ENCODE measurements at places on chromosomes 13 and 19.

DNA sequence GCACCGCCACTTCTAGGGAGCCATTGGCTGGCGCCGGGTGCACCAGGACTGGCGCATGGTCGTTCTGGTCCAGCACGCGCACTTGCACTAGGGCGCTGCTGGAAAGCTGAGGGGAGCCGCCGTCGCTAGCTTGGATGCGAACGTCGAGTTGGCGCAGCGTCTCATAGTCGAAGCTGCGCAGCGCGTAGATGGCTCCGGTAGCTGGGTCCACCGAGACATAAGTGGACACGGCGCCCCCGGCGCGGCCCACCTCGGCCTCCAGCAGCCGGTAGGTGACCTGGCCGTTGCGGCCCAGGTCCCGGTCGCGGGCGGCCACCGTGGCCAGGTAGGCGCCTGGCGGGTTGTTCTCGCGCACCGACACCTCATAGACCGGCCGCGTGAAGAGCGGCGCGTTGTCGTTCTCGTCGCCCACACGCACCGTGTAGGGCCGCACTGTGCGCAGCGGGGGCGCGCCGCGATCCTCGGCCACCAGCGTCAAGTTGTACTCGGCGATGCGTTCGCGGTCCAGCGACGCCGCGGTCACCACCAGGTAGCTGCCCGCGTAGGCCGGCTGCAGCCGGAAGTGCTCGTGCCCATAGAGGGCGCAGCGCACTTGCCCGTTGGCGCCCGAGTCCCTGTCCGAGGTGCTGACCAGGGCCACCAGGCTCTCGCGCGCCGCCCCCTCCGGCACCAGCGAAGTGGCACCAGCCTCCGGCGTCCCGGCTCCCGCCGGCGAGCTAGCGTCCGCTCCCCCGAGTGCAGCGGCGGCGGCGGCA, 1.7 kb downstream of the PCDH8 start:
- DNase-seq, result peak; percentile 79

- peak; percentile 40 for DNase-seq
Observed at GRCh38 chr19:50478901-50479715, 2.5 kb upstream of the GARIN5A start.

DNA sequence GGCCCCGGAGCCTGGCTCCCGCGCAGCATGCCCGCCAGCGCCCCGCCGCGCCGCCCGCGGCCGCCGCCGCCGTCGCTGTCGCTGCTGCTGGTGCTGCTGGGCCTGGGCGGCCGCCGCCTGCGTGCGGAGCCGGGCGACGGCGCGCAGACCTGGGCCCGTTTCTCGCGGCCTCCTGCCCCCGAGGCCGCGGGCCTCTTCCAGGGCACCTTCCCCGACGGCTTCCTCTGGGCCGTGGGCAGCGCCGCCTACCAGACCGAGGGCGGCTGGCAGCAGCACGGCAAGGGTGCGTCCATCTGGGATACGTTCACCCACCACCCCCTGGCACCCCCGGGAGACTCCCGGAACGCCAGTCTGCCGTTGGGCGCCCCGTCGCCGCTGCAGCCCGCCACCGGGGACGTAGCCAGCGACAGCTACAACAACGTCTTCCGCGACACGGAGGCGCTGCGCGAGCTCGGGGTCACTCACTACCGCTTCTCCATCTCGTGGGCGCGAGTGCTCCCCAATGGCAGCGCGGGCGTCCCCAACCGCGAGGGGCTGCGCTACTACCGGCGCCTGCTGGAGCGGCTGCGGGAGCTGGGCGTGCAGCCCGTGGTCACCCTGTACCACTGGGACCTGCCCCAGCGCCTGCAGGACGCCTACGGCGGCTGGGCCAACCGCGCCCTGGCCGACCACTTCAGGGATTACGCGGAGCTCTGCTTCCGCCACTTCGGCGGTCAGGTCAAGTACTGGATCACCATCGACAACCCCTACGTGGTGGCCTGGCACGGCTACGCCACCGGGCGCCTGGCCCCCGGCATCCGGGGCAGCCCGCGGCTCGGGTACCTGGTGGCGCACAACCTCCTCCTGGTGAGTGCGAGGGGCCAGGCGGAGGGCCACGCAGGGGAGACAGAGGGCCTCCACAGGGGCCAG, at the start of gene KL:
KL (plus strand) TSS at position 10 of the 909 bp plus-strand sequence; CDS start at position 28, 18 bp downstream.
- peak; percentile 18 for DNase-seq

DNA sequence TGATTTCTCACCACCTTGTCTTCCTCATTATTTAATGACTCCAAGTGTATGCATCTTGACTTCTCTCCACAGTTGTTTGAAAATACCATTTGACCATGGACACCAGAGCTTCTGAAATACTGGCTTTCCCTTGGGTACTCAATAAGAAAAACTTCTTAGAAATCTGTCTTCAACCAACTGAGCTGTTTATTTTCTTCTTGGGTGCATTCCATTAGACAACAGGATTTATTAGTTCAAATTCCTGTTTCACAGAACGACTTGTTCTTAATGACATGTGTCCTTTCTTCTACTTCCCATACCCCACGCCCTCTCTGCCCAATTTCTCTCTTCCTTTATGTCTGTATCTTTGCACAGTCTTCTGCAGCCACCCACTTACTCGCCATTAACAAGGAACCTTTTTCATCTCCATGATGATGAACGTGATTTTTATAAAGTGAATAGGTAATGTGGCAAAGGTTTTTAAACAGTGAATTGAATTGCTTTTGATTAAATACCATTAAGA, 11.3 kb upstream of the ITM2B start:
- peak; percentile 44 for DNase-seq

GRCh38 chr19:21704320-21704719, 63.1 kb downstream of the ZNF100 start:
- no peak for DNase-seq

DNA sequence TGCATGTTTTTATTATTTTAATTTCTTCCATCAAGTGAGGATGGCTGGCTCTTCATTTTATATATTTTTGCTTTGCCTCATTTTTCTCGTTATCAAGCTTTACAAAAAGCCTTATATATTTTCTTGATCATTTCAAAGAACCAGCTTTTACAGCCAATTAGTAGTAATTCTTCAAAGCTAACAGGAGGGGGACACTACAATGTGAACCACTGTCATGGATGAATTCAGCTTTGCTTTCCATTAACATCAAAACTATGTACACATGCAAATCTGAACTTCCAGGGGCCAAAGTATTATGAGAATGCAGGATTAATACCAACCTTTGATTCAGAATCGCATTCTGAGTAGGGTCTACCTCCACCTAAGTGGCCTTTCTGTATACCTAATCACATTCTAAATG, 11.1 kb downstream of the UQCRFS1 start:
- no peak for DNase-seq

GRCh38 chr13:110431425-110432294, 124.6 kb downstream of the COL4A2 start:
- no peak for DNase-seq

GRCh38 chr13:88592105-88592504, 920.9 kb downstream of the SLITRK5 start:
- no peak for DNase-seq

- no peak for DNase-seq
Observed at GRCh38 chr19:14378890-14379289, 2.4 kb upstream of the ADGRE5 start.

DNA sequence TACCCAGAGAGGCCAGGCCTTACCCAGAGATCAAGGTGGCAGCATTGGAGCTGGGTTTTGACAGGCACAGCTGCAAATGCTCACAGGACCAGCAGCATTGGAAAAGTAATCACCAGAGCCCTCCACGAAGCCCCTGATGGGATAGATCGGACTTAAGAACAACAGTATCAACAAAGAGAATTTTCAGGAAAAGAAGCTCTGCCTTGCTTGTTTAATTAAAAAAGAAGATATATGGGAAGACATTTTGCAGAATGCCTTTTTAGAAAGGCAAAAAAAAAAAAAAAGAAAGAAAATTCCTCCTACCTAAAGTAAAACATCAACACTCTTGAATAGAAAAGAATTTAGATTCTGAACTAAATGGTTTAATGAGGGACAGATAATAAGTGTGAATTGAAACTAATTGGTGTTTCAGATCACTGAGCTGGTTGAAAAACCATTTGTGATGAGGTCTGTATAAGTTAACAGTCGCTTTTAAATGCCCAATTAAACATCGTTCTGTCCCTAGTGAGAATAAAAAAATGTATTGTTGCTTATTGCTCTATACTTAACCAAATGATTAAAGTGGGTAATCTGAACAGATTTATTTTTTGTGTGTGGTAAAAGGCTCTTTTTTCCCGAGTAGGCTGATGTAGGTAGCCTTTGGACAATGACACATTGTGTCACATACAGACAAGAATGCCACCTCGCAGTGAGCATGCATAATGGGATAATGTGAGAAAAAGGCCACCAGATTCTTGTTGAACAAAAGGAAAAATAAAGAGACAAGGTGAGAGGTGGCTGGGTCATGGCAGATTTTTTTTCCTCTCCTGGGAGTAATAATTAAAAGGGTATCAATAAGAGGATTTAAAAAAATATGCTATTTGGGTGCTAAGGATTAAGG, 93.0 kb upstream of the ARGLU1 start:
- no peak for DNase-seq

GRCh38 chr13:100987948-100988347, 313.4 kb upstream of the TMTC4 start:
- no peak for DNase-seq

GRCh38 chr13:26062853-26063444, 11.1 kb upstream of the SHISA2 start:
- peak; percentile 40 for DNase-seq

DNA sequence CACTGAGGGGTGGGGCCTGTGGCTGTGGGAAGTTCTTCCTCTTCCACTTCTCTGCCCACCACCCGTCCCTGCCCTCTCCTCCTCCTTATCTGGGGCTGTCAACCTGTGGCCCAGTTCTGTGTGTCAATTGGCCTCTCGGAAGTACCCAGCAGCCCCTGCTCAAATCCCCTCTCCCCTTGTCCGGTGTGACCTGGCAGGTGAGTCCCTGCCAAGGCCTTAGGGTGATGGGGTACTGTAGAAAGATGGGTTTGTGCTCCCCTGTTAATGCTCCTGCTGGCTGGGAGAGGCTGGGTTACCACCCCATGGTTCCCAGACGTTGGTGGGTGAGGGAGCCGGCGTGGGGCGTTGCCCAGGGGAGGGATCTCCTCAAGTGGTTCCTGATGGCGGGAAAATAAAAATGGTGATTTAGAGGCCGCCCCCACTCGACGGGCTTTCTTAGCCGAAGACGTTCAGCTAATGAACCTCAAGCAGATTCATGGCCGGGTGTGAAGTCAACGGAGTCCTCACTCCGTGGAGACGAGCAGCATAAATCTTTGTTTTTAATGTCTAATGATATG, 141.2 kb downstream of the URI1 start:
- no peak for DNase-seq

GRCh38 chr13:56317841-56318240, 822.9 kb upstream of the PRR20A start:
- no peak for DNase-seq

DNA sequence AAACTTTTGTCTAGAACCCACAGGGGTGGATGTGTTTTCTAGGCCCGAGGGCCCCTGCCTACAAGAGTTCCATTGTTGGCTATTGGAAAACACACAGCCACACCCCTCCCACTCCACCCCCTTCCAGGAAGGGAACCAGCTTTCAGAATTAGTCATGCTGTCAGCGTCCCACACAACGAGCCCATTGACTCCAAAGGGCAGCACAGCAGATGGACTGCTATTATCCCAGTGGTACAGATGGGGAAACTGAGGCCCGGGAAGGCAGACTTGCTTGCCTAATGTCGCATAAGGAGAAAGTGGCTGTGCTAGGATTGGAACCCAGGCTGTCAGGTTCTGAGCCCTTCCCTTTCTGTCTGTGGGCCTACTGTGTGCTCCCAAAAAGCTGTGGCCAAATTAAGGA, 8.1 kb upstream of the FXYD3 start:
- DNase-seq, result peak; percentile 64

GRCh38 chr13:91506759-91507158, 108.3 kb downstream of the GPC5 start:
- DNase-seq, result no peak

- no peak for DNase-seq
Observed at GRCh38 chr13:113764793-113765563, 6.0 kb downstream of the TMEM255B start.

DNA sequence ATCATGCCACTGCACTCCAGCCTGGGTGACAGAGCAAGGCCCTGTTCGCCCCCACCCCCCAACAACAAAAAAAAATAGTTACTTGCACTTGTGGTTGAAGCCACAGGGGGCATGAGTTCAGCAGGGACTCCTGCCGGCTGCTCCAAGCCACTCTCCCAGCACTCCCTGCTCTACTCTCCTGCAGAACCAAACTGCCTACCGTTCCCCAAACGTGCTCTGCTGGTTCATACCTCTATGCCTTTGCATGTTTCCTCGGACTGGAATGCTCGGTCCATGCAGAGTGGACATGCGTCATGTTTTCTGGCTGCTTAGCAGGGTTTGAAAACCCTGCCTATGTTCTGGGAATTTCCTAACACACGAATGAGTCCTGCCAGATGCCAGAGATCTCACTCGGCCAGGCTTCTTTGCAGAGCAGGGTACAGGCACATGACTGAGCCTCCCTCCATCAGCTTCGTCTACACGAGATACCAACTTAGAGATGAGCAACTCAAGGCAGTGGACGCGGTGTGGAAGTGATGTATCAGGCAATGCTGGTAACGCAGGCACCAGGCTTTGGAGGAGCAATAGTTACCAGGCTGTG, 8.5 kb upstream of the SLC25A15 start:
- peak; percentile 7 for DNase-seq

DNA sequence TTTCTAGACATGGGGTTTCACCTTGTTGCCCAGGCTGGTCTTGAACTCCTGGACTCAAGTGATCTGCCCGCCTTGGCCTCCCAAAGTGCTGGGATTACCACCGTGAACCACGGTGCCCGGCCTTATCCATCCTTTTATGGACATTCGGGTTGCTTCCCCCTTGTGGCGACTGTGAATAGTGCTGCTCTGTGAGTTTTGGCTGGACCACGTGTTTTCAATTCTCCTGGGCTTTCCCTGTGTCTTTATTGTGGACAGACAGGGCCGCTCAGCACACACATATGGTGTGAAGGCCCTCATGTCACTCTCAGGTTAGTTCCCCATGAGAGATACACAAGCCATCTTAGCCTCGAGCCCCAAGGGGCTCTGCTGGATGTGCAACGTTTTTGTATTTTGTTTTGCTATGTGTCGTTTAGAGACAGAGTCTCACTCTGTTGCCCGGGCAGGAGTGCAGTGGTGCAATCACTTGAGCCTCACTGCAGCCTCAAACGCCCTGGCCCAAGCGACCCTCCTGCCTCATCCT, 40.5 kb downstream of the MAU2 start:
- peak; percentile 88 for DNase-seq

DNA sequence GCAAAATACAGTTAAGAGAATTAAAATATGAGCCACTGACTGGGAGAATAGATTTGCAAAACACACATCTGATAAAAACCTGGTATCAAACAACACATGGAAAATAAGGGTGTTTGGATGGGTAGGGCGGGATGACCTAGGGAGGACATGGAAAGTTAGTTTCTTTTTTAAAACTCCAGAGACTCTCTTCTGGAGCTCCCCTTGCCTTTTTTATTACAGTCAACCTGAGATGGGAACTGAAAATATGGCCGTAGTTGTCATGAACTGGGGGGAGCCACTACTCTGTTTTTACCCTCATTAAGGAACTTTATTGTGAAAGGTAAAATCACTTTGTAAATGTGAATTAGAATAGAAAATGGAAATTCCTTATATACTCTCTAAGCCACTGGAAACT, 113.0 kb downstream of the ATP11A start:
- no peak for DNase-seq

- DNase-seq, result peak; percentile 95
Observed at GRCh38 chr19:4976401-4977298, 7.7 kb downstream of the KDM4B start.
